Upper lobe of right lung (tissue), 1 donor: ENCODE measurements at places on chromosomes 5 and 9. TPM values are rescaled to one million over a fixed set of nuclear protein-coding genes. Genes with fewer than 3 reads are reported as not detected.
A peak's percentile ranks its signal among the peaks of the same experiment; 100 is the strongest.

DNA sequence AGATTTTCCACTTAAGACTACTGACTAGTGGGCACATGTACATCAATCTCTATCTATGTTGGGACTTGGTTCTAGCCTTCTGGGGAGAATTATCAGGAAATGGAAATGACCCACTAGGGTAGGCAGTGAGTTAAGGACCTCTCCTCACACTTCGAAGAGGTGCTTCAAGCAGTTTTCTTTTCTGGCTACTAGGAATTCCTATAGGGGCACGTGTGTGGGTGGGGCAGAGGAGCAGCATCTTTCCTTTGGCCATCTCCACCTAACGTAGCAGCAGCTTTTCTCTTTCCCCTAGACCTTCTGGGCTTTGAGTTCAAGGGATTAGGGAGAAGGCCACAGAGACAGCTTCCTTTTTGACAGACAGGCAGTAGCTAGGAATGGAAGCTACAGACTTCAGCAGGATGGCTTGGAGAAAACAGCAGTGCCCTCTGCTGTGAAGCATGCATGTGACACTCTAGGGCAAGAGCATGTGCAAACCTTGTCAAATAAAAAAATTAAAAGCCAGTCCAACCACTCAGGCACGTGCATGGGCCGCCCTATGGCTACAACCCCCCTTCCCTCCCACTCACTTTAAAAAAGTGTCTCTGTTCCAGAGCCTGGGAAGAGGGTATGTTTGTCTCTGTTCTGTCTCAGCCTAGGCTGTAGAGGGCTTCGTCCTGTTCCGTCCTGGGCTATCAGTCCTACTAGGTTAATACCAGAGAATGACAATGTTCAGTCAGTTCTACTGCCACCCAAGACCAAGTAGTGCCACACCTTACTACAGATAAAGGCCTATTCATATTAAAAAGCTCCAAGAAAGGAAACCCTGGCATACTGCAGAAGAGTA, 8.7 kb upstream of the GFRA3 start:
- DNase-seq, result peak; percentile 62

DNA sequence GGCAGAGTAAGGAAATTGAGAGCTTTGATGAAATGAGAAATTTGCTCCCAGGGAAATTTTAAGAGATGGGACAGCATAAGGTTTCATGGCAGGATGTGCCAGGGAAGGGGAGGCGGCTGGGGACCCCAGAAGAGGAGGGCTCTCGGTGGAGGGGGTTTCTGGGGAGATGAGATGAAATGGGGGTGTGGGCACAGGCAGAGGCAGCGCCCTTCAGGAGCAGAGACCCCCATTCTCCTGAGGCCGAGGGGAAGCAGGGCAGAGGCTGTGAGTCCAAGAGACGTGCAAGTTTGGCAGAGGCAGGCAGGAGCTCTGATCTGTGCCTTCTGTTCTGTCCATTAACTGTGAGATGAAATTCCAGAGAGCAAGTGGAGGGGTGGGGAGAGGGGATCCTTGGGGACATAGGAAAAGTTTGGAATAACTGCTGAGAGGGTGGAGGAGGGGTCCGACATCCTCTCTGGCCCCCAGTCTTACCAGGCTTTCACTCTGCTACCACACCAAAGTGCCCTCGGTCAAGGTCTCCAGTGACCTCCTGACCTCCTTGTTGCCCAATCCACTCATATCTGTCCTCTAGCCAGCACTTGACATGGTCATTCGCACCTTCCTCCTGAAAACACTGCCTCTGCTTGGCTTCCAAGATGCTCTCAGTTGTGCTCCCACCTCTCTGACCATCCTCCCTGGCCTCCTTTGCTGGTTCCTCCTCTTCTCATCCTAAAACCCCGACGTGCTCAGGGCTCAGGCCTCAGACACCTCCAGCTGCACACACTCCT, 108.1 kb upstream of the MVB12B start:
- no peak for DNase-seq

Gene CDH9
- total RNA-seq, result not detected

DNA sequence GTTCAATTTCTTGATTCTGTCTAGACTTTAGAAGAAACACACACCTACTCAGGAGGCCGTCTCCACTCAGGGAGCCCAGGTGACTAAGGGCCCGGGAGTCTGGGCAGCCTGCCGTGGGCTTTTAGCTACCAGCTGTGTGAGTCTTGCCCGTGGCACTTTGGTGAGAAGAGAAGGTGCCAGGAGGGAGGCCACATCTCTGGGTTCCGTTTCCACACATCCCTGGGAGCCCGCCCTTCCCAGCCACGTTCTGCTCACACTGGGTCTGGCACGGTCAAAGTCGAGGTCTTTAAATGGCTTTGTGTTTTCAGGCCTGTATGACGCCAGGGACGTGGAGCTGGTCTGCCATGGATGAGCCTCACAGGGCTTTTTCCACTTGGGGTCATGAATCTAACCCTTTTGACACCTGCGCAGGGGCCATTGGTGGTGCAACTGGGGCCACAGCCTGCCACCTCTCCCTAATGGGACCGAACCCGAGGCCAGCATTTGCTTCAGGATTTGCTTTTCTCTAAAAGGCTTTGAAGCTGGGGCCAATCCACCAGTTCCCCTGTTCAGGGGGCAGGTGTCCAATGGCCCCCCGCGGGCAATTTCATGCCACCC, 17.2 kb upstream of the FCN2 start:
- DNase-seq, result peak; percentile 48

DNA sequence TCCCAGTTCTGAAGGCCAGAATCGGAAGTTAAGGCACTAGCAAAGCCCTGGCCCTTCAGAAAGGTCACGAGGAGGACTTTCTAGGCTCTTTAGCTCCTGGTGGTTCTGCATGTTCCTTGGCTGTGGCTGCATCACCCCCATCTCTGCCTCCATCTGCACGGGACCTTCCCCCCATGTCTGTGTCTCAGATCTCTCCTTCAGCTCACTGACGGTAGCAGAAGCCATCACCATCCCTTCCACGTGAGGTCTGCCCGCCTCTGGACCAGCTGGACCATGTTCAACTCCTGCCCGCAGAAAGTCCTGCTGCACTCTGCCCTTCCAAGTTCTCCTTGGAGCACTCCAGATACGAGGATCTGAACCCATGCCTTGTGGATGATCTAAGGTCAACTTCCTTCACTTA, 242.9 kb upstream of the IRX1 start:
- no peak for DNase-seq

Gene HACD4
- total RNA-seq, result 10.6 TPM

Gene FOXD4L3
- total RNA-seq, result not detected

GRCh38 chr5:126348855-126349635, 74.2 kb upstream of the GRAMD2B start:
- no peak for DNase-seq
